ENCODE measurements at places on chromosomes 7 and 10.

DNA sequence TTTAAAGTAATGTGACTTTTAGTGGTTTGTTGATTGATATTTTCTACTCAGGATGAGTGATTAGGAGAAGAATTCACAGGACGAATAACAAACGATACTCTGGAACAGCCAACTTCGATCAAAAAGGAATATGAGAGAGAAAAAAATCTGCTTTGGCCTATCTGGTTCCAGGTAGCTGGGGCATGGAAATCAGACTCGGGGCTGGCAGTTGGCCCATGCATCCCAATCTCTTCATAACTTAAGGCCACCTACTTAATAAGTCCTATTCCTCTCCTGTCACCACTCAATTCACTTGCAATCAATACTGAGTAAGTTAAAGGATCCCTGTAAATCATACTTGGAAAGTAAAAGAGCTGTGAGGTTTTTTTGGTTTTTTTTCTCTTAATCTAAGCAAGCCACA lies 1116.2 kb downstream of the SORCS3 start:
- no peak for DNase-seq

DNA sequence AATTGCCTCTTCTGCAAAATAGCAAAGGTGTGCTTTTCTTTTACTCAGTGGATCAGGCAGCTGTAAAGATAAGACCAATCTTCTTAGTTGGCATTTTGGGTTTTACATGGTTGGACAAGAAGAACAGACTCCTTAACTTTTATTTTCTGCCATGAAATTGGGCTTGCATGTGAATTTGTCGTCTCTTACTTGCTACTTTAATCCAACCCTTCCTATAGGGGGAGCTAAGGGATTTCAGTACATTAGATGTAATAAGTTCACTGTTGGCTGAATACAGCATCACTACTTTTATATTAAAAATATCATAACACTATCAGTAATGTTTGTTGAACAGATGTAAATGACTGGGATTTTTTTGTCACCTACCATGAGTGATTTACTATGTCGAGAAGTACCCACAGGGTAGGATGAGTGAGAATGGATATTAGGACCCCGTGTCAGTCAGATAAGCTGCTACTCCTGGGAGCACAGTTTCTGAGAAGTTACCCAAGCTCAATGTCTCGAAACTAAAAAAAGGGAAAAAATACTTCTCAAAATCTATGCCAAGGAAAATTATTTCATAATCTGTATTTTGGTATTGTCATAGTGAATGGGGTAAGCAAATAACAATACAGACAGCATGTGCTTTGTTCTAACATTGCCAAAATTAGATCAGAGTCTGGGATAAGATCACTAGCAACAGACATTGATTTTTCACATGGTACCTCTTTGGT lies 127.4 kb upstream of the AGR3 start:
- DNase-seq, result peak; percentile 9

DNA sequence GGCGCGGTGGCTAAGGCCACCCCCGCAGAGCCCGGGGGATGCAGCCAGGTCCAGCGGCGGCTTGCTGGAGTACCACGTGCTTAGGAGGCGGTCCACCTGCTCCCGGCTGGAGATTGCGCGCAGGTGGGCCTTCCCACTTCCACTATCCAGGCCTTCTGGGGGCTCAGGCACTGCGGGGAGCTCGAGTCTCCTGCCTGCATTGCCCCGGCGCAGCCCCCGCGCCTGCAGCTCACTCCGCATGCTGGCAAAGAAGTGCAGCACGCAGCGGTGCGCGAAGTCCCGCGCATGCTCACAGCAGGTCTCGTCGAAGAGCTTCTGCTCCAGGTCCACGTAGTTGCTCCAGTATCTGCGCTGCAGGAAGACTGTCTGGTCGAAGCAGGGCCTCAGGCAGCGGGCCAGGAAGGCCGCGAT lies 5.8 kb downstream of the CALHM3 start:
- DNase-seq, result no peak

GRCh38 chr10:49333192-49333591 lies 34.2 kb downstream of the C10orf71 start:
- DNase-seq, result no peak

- no peak for DNase-seq
Measured at GRCh38 chr7:158087196-158087595, 500.4 kb downstream of the PTPRN2 start.

Data from erythroblast (primary cell).